Stimulated activated CD4-positive, alpha-beta T cell treated with anti-CD3 and anti-CD28 coated beads, Interleukin-1b, Interleukin-23, amount 100 ng/mL, for 1 hour (primary cell): ENCODE measurements at places on chromosomes 1 and 21.

DNA sequence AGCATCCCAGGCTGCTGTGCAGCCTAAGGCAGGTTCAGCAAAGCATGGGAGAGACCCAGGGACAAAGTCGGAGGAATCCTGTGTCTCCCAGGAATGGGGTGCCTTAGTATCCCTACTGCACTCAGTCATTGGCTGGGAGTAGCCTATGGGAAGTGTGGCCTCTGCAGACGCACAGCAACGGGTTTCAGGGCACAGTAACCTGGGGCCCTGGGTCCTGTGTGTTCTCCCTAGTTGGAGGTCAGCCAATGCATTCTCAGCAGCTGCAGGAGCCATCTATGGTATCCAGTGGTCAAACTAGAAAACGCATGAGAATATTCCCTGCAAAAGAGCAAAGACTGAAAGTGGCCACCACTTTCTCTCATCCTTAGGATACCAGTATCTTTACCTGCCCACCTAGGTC is 13.7 kb upstream of the C1orf21 start:
- no peak for DNase-seq

- no peak for DNase-seq
Observed at GRCh38 chr1:40633931-40634376, 31.5 kb downstream of the RIMS3 start.

DNA sequence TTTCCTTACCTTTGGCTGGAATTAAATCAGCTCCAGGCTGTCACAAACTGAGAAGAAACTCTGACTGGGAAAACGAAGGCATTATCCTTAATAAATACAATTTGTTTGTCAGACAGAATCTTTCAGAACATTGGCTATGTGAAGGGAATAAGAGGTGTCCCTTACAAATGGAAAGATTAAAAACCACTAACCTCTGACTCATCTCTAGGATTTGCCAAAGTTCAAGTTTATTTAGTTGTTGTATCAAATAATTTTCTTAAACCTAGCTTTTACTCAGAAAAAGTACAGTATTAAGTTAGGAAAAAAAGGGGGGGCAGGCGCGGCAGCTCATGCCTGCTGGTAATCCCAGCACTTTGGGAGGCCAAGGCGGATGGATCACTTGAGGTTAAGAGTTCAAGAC is 15.7 kb downstream of the SERTAD4 start:
- no peak for DNase-seq

- no peak for DNase-seq
Observed at GRCh38 chr1:42777852-42778251, 6.9 kb upstream of the TMEM269 start.

DNA sequence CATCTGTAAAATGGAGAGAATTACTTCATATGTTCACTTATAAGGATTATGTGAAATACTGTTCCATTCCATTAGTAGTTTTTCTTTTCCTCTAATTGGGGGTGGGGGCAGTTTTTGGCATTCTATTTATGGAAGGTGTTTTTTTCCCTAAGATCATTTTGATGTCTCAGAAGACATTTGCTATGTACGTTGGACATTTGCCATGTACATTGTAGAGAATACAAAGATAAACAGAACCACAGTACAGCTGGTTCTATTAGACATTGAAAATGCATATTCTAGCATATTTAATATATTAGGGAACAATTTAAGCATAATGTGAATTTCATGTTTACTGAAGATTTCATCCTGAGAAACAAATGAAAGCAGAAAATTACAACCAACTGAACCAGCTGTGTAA is 98.5 kb downstream of the PTBP2 start:
- no peak for DNase-seq

DNA sequence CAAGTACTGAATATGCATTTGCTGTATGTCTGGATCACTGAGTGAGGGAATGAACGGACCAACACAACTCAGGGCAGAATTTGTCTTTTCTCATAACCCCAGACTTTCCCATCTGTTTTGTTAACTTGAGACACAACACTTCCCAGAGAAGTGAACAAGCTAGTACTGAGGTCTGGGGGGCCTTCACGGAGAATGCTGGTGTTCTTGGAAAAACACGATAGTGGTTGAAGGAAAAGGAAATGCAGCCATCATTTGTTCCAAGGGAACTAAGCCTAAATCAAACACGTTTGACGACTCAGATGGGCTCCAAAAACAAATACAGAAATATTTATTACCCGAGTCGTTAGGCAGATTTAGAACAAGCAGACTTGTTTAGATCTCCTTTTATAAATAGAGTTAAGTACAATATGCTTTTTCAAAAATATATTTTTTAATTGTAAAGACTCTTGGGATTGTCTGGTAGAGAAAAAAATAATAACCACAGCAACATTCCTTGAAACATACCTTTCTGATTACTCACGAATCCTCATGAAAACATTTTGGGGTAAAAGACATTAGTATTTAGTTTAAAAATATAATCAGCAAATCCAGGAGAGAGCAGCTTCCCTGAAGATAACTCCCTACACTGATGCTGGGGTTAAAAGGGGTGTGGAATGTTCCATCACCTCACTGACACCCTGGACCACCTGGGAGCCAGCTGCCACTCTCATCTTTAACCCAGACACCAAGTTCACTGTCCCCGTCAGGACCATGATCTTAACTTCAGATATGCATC is 427.7 kb upstream of the RUNX1 start:
- no peak for DNase-seq

GRCh38 chr1:42142894-42143675 is 10.1 kb upstream of the GUCA2B start:
- no peak for DNase-seq

DNA sequence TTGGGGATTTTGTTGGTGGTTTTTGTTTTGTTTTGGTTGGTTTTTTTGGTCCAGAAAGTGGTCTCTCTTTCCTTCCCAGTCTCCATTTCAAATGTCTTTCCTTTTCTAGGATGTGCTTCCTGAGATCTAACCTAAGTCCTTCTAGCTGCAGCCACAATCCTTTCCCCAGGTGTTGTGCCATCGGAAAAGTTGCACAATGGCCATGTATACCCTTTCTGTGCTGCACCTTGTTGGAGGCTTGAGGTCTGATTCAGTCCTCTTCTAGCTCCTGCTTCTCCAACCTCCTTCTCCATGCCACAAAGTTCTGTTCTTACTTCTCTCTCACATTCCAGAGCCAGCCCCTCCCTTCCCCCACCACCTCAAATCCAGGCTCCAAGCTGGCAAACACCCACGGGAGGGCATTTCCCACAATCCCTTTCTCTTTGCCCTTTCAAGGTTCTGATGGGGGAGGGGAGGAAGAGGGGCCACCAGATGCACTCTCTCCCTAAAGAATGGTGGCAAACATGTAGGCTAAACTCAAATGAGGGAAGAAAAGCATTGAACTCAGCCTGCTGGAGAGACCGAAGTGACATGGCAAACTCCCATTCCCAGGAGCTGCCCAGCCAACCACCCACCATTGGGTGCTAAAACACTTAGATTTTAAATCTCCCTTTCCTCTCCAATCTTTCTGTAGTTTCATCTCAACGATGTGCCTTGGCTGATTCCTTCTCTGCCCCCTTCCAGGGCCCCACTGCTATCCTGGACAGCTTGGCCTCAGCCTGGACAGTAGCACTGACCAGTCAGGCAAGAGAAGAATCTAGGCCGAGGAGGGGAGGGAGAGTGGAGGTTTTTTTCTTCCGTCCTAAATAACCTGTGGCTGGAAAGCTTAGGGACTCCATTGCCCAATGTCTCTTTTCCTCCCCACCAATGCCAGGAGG is 2.9 kb downstream of the KCNJ10 start:
- DNase-seq: no peak

GRCh38 chr1:12475947-12476346 is 142.1 kb downstream of the DHRS3 start:
- no peak for DNase-seq

DNA sequence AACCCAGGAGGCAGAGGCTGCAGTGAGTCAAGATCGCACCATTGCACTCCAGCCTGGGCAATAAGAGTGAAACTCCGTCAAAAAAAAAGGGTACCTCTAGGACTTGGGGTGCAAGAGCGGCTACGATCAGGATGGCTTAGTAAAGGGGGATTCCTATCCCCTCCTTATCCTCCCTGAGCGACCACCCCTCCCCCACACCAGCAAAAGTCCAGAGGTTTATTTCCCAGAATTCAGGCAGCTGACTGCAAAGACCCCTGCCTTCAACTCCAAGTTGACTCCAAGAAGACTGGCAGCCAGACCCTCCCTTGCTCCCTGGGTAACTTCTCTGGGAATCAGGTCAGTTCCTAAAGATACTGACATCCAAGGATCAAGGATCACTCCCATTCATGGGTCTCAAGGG is 12.4 kb upstream of the PRDM16 start:
- no peak for DNase-seq

- no peak for DNase-seq
Observed at GRCh38 chr21:35510957-35511695, 462.0 kb upstream of the RUNX1 start.

DNA sequence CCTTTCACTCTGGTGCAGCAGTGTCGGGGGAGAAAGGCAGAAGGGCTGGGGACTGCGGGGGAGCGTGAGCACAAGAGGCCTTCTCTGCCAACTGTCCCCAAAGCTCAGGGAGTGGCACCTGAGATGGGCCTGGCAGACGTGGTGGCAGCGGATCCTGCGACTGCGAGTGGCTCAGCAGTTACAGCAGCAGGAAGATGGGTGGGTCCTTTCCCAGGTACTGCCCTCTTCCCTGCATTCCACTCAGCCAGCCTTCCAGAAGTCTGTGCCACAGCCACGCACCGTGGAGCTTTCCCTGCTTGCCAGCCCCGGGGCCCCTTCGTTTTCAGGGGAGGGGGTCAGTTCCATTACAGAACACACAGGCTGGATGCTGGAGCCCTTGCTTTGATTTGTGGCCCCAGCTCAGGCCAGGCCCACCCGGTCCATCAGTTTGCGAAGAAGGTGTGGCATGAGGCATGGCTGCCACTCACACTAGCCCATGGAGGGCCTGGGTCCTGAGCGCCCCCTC is 17.2 kb downstream of the MTHFR start:
- DNase-seq: no peak

- DNase-seq: no peak
Observed at GRCh38 chr1:165633614-165634013, 2.6 kb downstream of the MGST3 start.

DNA sequence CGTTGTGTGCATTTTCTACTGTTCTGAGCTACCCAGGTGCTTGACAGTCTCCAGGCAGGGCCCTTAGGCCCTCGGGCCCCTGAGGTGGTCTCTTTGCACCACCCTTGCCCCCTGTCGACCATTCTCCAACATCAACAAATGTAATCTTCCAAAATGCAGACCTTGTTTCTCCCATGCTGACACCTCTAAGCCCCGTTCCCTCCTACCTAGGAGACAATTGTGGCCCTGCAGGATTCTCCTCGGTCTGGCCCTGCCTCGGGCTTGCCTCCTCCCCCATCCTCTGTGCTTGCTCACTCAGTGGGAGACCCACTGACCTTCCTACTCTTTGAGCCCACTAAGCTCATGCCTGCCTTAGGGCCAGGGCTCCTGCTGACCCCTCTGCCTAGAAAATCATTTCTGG is 104.2 kb upstream of the TARDBP start:
- DNase-seq: no peak

DNA sequence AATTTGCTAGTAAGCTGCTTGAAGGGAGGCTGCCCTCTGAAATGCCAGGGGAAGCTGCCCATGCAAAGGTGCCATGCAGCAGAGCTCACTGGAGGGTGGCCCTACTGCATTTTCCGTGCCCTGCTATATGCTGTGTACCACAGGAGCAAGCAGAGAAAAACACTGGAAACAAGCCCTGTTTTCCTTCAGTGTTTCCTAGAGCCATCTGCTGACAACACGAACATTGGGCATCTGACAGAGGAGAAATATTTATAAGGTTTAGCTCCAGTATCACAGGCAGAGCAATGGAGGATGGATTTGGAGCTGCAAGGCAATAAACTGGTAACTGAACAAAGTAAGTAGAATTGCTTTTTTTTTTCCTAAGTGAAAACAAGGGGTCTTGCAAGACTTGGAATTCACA is 198.4 kb downstream of the USP25 start:
- no peak for DNase-seq

DNA sequence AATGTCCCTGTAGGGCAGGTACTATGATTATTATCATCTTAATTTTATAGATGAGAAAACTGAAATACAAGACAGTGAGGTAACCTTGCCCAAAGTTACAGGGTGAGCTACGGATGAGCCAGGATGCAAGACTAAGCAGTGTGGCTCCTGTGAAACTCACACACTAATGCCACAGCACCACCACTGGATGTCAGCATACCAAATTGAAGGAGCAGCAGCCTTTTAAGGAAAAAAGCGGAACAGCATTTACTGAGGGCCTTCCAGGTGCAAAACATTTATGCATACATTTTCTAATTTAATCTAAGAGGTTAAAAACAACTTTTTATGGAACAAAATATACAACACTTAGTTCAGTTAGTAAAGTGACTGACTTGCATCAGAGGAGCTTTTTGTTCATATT is 41.7 kb downstream of the SEC16B start:
- DNase-seq: no peak

GRCh38 chr1:203512848-203513584 is 19.1 kb downstream of the OPTC start:
- DNase-seq: no peak

DNA sequence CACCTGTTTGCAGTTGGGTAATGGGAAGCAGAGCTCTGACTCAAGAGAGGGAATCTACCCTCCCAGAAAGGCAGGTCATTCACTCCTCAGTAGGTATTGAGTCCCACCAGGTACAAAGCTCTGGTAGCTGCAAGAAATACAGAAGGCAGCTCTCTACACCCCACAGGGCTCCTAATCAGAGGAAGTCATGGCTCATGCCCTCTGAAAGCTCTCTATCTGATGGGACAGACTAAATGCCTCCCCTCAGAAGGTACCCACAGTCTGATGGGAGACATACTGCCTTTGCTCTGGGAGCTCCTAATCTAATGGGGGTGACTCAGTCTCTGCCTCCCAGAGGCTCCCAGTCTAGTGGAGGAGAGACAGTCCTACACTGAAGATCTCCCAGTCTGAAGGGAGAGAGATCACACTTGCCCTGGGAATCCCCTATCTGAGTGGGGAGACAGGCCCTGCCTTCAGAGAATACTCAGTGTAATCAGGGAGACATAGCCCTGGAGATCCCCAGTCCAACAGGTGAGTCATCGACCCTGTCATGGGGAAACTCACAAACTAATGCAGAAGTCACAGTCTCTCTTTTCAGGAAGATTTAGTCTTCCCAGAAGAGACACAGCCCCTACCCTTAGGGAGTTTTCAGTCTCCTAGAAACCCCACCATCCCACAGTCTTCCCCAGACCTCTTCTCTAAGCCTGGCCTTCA is 23.7 kb downstream of the CAMK1G start:
- DNase-seq: peak; percentile 10

DNA sequence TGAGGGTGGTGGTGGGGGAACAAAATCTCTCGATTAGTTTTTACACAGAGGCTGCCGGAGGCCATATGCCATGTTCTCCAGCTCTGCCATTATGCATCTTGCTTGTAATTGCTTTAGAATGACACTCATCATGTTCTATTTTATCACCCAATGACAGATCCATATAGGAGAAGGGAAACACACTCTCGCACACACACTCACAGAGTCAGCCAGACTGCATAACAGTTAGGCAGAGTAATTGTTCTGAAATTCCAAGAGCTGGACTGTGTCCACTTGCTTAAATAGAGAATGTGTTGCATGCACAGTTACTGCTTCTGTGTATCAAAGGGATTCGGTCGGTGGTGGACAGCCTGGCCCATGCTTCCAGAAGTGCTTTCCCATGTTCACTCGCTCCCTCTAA is 30.6 kb downstream of the KCND3 start:
- DNase-seq: no peak
